ENCODE measurements at places on chromosomes 11 and 22.

GRCh38 chr11:60315871-60316270 is 11.2 kb upstream of the MS4A6E start:
- no peak for DNase-seq

GRCh38 chr22:37314315-37315074 is 32.2 kb downstream of the CYTH4 start:
- DNase-seq: no peak

DNA sequence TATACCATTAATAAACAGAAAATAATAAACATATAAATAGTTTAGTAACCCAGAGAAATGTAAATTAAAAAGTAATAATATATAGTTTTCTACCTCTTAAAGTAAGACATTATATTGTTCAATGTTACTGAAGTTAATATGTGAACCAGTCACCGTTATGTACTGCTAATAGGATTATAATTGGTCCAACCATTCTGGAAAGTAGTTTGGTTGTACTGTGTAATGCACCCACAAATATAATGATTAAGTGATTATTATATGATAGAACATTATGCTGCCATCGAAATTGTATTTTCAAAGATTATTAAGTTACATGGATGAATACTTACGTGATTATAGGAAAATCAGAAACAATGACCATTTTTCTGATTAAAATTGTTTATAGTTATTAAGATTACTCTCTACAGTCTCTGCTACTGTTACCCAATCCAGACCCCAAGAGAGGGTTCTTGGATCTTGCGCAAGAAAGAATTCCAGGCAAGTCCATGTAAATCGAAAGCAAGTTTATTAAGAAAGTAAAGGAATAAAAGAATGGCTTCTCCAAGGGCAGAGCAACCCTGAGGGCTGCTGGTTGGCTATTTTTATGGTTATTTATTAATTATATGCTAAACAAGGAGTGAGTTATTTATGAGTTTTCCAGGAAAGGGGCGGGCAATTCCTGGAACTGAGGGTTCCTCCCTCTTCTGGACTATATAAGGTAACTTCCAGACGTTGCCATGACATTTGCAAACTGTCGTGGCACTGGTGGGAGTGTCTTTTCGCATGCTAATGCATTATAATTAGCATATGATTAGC is 50.1 kb downstream of the ACER3 start:
- DNase-seq: no peak

DNA sequence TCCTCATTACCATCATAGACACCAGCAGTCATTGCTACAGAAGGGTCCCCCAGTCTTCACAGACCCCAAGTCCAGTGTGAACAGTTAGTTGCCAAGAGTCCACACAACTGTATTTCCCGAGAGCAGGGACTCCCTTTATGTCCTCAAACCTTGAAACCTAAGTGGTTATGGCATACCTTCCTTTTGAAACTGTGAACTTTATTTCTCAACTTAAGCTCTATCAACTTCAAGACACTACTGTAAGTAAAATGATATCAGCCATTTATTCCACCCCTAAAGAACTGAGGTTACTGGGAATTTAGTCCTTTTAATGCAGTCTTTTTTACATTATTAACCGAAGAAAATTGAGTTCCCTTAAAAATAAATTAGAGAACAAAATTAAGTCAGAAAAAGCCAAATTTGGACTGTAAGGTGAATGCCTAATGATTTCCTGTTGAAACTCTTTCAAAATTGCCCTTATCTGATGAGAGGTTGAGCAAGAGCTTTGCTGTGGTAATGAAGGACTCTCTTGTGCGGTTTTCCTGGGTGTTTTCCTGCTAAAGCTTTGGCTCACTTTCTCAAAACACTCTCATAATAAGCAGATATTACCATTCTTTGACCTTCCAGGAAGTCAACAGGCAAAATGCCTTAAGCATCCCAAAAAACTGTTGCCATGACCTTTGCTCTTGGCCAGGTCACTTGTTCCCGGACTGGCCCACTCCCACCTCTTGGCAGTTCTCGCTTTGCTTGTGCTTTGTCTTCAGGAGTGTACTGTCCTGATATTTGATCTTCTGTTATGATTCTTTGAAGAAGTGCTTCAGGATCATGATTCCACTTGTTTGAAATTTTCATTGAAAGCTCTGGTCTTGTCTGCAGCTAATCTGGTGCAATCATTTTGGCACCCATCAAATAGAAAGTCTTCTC is 765.4 kb upstream of the ANO3 start:
- no peak for DNase-seq

DNA sequence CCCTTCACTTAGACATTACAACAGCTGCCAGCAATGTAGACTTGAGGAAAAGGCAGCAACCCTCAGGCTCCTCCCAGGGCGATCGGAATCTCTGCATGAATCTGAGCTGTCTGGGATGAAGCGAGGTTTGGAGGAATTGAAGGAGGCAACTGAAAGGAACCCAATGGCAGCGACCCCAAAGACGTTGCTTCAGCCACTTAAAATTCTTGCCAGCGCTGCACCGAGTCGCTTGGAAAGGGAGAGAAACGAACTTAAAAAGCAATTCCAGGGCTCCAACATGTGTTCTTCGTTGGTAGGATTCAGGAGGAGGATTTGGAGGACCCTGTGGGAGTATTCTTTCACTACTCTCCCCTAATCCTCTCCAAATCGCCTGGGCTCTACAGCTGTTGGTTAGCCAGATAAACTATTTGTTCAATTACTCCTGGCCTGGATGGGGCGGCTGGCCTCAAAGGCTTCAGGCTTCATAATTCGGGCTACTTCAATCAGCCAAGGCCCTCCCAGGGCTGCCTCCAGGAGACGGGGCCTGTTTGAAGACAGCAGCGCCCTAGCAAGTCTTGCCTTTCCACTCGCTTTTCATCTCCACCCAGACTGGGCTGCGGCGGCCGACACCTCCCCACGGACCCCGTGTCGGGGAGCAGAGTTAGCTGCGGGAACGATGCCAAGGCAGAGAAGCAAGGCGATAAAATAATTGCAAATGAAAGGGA is 72.4 kb upstream of the TMEM45B start:
- no peak for DNase-seq

All from HepG2 (cell line).